ENCODE measurements at places on chromosomes 3 and 15.

DNA sequence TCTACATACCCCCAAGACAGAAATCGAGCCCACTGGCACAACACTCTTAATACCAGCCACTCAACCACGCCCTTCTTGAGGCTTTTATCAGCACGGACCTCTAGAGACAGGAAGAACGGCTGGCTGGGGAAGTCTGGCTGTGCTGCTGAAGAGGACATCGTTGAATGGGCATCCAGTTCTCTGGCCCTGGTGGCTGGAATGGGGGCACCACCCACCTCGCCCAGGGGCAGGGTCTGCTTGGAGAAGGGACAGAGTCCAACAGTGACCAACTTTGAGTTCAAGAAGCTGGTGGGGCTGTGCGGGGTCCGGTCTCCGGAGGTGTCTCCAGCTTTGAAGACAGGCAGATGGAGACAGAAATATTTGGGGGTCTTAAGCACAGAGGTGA lies 77.5 kb downstream of the ATP10A start:
- no peak for DNase-seq

GRCh38 chr15:88376574-88377174 lies 90.5 kb downstream of the MRPL46 start:
- no peak for DNase-seq

DNA sequence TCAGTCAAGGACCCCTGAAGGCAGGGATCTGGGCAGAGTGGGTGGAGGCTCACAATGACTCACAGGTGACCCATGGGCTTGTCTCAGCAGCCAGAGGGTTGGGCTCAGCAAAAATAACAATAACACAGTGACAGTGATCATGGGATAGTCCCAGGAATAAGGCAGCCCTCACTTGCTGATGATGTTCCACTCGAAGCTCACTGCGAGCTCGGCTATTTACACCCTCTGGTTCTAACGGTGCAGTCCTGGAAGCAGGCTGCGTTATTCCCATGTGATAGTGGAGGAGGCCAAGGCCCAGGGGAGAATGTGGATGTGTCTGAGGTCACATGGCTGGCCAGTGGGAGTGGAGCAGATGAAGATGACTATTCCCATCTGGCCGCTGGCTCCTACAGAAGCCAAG lies 16.2 kb downstream of the CCDC33 start:
- no peak for DNase-seq

DNA sequence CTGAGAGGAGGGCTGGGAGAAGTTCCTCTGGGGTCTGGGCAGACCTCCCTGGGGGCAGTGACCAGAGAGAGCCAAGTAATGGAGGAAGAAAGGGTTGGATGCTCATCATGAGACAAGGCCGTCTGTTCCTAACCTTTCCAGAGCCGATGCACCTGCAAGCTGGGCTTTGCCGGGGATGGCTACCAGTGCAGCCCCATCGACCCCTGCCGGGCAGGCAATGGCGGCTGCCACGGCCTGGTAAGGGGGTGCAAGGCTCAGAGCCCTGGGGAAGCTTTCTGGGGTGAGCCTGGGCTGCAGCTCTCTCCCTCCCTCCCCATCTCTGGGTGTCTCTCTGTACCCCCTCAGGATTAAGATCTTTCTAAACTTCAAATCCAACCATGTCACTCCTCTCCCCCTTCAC lies 16.4 kb downstream of the STAB1 start:
- DNase-seq: no peak

DNA sequence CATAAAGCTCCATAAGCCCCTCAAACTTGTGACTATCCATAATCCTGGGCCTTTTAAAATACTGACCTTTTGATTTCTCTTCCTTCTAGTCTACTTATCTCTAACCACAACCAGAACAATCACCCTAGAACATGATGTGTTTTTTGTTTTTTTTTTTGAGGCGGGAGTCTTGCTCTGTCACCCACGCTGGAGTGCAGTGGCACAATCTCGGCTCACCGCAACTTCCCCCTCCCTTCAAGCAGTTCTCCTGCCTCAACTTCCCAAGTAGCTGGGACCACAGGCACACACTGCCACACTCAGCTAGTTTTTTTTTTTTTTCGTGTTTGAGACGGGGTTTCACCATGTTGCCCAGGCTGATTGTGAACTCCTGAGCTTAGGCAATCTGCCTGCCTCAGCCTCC lies 25.1 kb downstream of the VPS39 start:
- DNase-seq: no peak

DNA sequence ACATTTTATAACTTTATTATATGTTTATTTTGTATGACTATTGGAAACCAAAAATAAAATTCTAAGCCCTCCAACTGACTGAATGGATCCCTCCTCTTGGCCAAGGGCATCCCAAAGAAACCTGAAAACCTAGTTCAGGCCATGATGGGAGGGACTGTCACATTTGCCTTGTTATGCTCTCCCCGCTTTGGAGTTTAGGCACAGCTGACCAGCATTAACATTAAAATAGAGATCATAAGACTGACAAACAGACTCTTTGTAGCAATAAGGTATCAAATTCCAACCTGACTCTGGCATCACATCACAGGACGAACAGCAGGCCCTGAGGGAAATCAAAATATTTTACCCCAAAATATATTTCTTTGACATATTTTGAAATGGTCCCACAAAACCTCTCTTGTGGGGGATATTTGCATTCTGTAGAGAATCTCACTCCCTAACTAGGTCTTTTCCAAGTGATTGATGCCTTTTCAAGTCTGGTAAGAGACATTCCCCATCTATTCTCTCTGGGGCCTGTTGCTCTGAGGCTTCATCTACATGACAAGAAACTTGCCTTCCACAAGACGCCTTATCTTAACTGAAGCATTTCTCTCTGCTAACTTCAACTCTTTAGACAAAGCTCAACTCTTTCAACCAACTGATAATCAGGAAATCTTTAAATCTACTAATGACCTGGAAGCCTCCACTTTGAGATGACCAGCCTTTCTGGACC lies 81.8 kb upstream of the PRR23E start:
- no peak for DNase-seq

DNA sequence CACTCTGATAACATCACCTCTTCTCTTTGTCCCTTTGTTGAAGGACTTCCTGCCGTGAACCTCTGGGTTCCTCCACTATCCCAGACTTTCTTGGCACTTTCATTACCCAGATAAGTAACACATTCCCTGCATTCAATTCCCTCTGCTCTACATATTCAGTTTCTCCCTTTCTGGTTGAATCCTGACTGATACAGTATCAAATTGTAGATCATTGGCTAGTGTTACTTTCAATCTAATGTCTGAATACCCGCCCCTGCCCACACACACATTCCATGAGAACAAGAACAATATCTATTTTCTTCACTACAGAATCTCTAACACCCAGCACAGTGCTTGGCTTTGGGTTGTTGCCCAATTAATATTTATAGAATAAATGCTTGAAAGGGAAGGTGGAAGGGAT lies 163.5 kb downstream of the ABHD5 start:
- DNase-seq: no peak

- no peak for DNase-seq
Observed at GRCh38 chr15:66997212-66997611, 68.2 kb upstream of the SMAD3 start.

- no peak for DNase-seq
Observed at GRCh38 chr3:149369991-149370866, 7.2 kb downstream of the TM4SF1 start.

DNA sequence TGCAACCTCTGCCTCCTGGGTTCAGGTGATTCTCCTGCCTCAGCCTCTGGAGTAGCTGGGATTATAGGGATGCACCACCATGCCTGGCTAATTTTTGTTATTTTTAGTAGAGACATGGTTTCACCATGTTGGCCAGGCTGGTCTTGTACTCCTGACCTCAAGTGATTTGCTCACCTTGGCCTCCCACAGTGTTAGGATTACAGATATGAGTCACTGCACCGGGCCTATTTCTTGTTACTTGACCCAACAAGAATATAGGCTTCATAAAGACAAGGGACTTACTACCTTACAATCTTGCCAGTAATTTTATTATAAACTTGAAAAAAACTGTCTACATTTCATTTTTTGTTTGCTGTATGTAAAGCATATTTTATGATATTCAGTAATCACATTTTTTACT lies 21.4 kb upstream of the ZBTB47 start:
- no peak for DNase-seq

DNA sequence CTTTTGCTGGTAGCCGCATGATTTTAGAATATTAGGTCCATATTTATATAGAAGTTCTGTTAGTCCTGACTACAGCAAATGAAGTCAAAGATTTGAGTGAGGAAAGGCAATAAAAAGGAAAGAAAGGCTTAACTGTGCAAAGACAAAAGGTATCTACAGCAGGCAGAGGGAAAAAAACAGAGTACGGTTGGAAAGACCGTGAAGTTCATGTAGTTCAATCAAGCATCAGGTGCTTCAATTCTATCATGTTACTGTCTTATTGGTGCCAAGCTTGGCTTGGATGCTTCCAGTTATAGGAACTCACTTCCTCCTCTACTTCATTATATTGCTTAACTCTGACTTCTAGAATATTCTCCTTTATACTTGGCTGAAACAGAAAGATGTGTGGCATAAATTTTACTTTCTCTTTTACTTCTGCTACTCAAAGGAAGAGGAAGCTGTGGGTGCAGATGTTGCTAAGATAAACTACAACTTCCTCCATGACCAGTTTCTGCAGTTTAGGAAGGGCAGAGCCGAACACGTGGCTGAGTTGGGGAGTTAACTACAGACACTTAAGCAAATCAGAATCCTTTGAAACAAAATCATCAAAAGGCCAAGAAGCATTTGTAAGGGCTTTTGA lies 72.6 kb upstream of the ZBED2 start:
- no peak for DNase-seq

DNA sequence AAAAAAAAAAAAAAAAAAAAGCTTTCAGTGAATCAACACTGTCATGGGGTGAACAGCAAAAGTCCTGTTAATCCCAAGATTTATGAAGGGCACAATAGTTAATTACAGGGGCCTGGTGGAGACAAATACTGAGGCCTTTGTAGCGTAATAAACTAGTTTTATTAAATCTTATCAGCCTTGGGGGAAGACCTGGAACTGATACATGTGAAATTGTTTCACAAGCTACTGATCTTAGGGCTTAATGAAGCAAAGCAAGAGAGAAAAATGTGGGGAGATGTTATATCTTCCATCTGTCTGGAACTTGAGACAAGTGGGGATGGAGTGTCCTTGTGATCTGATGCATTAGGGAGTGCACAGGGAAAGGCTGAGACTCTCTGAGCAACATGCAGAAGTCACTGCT lies 47.9 kb upstream of the OSBPL11 start:
- no peak for DNase-seq

GRCh38 chr3:31129241-31129640 lies 234.8 kb upstream of the GADL1 start:
- DNase-seq: no peak

DNA sequence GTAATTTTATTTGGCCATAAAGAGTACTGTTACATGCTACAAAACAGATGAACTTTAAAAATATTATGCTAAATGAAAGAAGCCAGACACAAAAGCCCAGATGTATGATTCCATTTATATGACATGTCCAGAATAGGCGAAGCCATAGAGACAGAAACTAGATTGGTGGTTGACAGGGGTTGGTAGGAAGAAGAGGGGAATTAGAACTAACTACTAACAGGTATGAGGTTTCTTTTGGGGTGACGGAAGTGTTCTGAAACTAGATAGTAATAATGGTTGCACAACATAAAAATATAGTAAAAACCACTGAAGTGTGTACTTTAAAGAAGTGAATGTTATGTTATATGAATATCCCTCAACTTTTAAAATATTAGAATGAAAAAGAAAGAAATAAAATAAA lies 66.1 kb downstream of the GBE1 start:
- DNase-seq: no peak

GRCh38 chr3:183517607-183518006 lies 37.9 kb downstream of the KLHL6 start:
- DNase-seq: no peak

DNA sequence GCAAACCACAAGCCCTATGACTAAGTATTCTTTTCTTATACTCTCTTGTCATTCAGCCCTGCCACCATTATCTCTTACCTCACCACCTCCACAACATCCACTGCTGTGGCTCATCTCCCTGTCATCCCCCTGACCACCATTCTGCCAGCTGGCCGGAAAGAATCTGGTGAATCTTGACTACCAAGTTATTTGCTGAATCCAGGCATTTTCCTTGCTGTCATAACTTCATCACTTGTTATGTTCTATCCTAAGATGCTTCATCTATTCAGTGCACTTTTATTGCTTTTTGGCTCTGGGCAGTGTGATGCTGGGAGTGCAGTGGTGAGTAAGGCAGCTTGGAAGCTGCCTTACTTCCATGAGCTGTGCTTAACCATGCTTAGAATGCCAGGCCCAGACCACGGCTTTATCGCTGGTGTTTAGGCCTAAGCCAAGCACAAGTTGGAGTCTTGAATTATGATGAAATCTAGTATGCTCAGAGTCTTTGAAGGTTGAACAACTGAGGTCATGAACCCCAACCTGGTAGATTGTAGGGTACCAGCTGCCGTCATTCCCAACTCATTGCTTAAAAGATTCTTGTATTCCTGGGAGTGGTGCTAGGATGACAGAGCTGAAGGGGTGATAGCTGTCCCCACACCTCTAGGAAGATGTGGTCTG lies 27.0 kb upstream of the APH1B start:
- DNase-seq: peak; percentile 46

DNA sequence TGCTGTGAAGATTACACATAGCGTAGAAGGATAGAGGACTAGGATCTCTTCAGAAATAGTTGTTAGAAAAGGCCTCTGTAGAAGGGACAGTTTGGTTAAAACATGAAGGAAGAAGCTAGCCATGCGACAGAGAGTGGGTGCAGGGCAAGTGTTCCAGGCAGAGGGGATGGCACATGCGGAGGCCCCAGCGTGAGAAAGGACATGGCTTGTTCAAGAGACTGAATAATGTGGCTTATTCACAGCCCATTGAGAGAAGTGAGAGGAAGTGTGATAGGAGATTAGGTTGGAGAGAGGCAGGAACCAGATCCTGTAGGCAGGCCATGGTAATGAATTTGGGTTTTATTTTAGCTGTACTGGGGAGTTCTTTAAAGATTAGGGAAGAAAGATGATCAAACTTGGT lies 56.4 kb downstream of the NEO1 start:
- DNase-seq: no peak

DNA sequence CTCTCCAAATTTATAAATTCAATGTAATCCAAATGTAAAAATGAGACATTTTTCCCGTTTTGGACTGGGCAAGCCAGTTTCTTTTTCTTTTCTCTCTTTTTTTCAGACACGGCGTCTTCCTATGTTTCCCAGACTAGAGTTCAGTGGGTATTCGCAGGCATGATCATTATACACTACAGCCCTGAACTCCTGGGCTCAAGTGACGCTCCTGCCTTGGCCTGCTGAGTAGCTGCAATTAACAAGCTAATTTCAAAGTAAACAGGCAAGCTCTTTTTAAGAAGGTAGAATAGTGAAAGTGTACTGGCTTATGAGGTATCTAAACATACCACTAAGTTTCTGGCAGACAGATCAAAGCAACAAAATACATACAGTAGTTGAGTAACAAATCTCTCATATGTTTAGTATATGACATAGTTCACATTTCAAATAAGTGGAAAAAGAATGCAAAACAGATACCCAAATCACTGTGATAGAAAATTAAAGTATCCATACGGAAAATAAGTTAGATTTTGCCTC lies 13.5 kb downstream of the HIGD1A start:
- no peak for DNase-seq

GRCh38 chr15:41487802-41488201 lies 5.9 kb upstream of the ITPKA start:
- no peak for DNase-seq
